CD4-positive, alpha-beta memory T cell (primary cell): ENCODE measurements at places on chromosomes 3 and 15.

GRCh38 chr3:16249336-16249735 is 15.4 kb downstream of the DPH3 start:
- no peak for DNase-seq

- peak; percentile 58 for DNase-seq
Measured at GRCh38 chr15:66498501-66499386, 1.2 kb upstream of the SNAPC5 start.

DNA sequence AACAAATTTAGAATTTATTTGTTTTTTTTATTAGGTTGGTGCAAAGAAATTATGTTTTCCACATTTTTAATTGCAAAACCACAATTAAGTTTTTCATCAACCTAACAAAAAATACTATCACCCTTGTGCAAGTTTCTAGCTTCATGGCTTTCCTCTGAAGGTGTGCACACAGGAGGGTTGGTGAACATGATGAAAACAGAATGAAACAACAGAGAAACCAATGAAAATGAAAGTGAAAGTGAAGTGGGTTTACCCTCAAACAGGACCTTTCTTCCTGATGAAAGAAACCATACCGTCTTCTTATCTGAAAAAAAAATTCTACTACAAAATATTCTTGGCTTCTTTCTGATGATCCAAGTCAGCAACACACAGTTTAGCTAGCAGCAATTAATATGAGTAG is 71.9 kb upstream of the FEZF2 start:
- DNase-seq, result no peak

GRCh38 chr3:143769616-143770015 is 78.7 kb downstream of the SLC9A9 start:
- no peak for DNase-seq

DNA sequence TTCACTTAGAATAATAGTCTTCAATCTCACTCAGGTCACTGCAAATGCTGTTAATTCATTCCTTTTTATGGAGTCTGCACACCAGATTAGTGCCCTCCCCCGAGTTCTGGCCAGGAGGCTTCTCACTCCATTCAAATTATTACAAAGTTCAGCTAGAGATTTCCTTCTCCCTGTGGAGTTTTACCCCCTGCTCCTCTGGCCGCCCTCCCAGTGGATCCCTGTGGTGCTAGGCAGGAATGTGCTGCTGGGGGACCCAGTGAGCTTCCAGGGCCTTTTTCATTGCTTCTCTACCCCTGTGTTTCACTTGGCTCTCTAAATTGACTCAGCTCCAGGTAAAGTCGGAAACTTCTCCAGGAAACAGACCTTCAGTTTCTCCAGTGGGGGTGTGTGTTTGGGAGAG is 42.7 kb upstream of the CD200R1L start:
- no peak for DNase-seq

DNA sequence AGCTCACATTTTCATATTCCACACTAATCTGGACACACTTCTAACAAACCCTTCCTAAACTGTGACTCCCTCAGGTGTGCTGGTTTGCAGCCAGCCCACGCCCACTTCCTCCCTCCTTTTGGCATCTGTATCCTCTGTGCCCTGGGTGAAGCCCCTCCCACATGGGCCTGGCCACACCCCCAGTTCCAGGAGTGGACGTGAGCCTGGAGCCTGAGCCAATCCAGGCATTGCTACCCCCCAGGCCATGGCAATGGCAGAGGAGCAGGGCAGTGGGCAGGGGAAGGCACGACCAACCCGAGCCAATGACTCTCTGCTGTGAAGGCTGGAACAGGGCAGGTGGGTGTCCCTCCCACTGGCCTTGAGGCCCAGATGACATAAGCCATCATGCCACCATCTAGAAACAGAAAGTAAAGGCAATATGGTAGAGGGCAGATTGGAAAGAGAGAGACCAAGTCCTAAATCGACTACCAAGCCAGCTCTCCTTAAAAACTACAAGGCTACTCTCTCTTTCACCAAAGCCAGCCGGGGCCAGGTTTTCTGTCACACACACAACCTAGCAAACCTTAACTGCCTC is 18.6 kb downstream of the FAM174B start:
- no peak for DNase-seq

- DNase-seq, result no peak
Measured at GRCh38 chr3:46187876-46188275, 20.2 kb downstream of the CCR1 start.

DNA sequence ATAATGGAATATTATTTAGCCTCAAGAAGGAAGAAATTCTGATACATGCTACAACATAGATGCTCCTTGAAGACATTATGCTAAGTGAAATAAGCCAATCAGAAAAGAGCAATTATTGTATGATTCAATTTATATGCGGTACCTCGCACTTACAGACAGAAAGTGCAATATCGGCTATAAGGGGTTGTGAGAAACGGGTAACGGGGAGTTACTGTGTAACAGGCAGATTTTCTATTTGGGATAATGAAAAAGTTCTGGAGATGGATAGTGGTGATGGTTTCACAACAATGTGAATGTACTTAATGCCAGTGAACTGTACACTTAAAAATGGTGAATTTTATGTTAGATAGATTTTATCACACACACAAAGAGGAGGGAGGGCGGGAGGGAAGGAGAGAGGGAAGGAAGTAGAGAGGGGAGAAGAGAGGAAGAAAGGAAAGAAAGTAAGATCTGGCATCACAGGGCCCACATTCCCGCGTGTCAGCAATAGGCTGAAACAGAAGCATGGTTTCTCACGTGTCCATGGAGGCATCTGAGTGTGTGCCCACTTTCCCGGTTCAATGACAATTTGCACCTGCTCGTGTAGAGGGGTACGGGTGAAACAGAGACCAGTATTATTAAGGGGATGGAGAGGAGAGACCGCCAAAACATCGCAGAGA is 700 bp upstream of the BLM start:
- DNase-seq, result no peak

DNA sequence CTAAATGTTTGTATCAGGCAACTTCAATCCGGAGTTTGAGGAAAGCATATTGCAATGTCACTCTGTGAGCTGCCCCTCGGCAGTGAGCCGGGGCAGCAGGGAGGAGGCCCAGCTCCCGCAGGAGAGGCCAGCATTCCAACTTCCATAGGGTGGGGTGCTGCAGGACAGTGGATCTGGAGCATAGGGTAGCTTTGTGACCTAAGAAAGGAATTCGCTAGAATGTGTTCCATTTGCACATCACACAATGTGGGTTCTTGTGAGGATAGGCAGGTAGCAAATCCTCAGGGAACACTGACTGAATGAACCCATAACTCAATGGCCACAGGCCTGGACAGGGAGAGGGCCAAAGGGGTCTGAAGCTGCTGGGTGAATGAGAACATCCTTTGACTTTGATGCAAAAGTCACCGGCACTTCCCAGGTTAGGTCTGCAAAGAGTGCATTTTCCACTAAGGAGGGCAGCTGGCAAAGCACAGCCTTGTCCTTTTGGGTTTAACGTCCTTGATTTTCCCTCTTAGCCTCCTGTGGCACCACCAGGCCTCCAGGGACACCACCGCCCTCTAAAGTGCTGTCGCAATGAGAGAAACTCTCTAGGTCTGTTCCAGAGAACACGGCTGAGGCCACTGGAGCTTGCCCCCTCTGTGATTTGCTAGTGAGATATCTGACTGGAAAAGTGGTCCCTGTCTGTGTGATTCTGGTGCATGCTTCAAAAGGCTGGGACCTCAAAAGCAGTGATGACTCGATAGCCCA is 36.2 kb downstream of the GABRB3 start:
- no peak for DNase-seq

DNA sequence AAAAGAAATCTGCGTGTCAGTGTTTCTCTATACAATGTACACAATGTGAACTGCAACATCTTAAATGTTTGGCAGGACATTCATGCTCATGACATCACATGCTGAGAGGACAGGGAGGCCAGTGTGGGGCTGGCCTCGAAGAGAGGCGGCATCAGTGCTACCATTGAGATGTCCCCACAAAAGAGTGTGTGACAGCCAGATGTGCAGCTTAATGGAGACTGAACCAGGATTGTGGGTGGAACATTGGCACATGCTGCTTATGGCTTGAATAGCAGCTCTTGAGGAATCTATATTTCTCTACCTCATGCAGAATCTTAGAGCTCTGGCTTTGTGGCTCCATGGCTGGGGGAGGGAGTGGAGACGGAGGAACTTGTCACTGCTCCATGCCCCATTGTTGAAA is 18.5 kb downstream of the CLDN11 start:
- no peak for DNase-seq

GRCh38 chr3:62233065-62233464 is 140.3 kb downstream of the FEZF2 start:
- DNase-seq, result no peak

DNA sequence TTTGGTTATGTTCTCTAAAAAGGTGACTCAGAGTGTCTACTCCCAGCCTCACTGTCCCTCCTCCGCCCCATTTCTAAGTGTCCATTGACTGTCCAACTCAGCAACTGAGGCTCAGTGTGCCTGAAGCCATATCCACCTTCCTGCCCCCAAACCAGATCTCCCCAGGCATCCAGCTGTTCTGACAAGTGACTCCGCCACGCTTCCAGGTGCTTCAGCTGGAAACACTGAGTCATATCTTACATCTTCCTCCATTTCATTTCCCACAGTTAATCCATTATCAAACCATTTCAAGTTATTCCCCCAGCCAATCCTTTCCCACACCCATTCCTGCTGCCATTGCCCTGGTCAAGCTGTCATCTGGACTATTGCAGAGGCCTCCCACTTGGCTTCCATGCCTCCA is 17.1 kb downstream of the MAGEF1 start:
- DNase-seq, result no peak

GRCh38 chr3:31444220-31445142 is 88.2 kb upstream of the STT3B start:
- no peak for DNase-seq

- no peak for DNase-seq
Measured at GRCh38 chr3:118354556-118354955, 680.1 kb downstream of the IGSF11 start.

DNA sequence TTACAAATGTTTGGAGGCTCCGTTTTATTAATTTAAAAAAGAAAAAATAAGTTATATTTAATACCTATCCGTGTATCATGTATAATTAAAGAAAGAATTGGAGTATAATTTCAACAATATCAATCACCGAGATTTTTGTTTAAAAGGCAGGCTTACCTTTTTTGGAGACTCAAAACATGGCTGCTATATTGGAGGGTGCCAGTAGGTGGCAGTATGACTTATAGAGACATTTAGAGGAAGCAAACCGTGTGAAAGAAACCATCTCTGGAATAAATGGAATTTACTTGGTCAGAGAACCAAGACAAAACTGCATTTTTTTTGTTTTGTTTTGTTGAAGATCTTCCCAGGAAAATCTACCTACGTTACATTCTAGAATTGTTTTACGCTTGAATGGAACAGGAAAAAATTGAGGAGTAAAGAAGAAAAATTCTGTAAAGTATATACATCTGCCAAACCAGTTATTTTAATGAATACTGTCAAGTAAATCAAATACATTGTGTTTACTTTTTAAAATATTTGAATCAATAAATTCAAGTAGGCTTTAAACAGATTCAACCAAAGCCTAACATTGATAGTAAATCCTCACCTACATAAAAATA is 802.6 kb upstream of the ALCAM start:
- DNase-seq, result peak; percentile 58
